ENCODE measurements at places on chromosomes 3 and 15.

DNA sequence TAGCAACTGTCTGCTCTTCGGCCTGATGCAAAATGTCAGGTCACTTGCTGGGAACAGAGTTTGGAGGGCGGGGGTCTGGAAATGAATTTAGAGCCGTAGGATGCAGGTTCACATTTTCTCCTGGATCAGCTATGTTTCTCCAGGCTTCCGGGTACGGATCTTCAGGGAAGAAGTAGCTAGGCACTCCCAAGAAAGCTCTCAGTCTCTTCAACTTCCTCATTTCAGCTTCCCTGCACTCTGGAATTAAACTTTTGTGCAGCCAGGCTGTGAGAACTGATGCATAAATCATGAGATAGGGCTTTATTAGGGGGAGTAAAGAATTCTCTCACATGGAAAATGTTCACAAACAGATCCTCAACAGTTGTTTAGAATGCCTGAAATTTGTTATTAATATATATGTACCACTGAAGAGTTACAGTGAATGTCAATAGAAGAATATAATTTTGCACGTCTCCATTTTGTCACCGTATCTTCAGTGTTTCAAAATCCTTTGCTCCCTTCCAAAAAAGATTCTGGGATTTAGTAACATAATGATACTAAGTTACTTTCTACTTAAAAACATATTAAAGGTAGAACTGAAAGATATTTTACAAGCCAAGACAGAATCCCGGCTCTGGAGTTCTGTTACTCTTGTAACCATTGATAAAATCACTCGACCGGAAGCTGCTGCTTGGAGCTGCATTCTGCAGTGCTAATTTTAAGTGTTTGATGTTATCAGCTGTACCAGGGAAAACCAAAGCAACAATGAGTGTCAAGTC, 178.5 kb upstream of the P2RY1 start:
- DNase-seq, result no peak

DNA sequence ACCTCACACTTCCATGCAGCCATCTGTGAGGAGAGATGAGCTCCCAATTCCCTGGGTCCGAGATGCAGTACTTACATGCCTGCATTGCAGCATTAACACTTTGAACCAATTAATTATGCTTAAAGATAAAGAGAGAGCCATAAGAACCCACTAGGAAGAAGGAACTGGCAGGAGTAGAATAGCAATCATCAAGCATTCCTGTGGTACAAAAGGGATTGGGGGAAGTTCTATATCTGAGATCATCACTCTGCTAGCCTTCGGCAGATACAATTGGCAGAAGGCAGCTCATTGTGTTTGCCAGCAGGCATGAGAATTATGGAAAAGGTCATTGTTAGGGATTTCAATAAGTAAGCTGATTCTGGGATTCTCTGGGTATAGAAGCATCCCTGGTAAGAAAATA, 891.4 kb downstream of the NTRK3 start:
- no peak for DNase-seq

GRCh38 chr3:60531759-60532158, 719.5 kb downstream of the FHIT start:
- DNase-seq, result no peak

GRCh38 chr15:57780471-57780870, 74.0 kb downstream of the POLR2M start:
- no peak for DNase-seq

DNA sequence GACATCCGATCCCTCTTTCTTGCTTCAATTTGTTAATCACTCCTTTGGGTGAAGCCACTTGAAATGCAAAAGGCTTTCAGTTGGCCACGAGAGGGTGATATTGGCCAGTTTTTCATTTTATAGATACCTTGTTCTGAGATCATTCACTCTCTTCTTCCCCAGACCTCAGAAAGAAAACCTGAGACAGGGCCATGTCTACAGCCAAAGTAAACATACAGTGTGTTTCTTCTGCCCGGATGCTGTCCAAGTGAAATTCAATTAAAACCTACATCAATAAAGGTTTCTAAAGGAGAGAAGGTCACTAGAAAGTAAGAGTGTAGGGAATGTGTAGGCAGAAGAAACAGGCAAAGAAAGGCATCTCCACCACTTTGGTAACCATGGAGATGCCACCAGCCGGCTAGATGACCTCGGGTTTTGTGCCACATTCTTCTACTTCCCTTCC, 39.5 kb upstream of the FMN1 start:
- DNase-seq, result no peak

DNA sequence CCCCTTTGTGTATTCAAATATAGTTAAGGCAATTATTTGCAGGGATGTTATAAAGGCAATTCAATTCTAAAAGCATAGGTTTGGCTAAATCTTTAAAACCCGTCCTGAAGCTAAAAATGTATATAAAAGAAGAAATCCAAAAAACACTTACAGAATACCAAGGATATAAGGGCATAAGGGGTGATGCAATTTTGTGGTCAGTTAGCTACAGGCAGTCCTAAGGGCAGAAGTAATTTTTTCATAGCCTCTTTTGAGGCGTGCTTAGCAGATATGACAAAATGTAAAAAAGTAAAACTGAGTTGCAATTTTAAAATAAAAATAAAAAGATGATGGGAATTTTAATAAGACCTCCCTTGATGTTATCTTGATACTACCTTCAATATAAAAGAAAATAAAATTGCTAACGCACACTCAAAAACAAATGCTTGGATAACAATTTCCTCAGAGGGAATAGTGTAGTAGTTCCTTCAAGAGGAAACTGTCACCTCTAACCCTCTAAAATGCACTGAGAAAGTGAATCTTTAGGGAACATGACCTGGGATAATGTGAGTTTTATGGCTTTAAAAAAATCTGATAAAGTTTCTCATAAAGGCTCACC, 104.2 kb downstream of the MYH15 start:
- DNase-seq, result no peak

GRCh38 chr3:118765636-118766305, 268.9 kb downstream of the IGSF11 start:
- DNase-seq, result no peak

DNA sequence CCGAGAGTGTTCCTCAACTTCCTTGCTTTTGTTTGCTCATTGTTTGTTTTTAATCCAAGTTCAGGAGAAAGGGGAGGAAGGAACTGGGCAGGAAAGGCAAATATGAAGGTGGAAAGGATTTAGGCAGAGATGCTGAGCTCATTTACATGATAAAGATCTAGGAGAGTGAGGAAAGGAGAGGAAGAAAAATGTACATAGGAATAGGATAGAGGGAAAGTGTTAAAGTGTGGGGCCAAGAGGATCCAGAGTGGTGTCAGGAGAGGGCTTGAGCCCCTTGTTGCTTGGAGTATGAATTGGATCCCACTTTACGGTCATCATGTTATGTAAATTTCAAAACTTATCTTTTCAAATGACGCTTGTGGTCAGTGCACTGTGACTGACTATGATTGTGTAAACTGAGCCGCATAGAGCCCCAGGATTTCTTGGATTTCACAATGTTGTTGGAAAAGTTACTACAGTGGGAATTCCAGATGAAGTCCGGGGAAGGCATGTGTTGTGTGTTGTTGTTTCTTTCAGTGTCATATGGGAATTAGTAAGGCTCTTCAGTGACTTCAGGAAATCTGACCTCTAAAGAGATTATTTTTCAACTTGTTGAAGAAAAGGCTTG, 15.0 kb upstream of the PLD1 start:
- DNase-seq, result no peak

- no peak for DNase-seq
These were observed 9.9 kb upstream of the LEKR1 start for GRCh38 chr3:156816091-156816793.

Measured in activated T-cell treated with anti-CD3 and anti-CD28 coated beads for 4 hours (primary cell).